Neural progenitor cell (in vitro differentiated cells): ENCODE measurements at places on chromosomes 11 and 22. TPM values are rescaled to one million over a fixed set of nuclear protein-coding genes. Genes with fewer than 3 reads are reported as not detected.

GAL gene
- 1.7 TPM in 1 of 2 replicates, not detected in the other for total RNA-seq

FGF4 gene
- total RNA-seq = 0.22 TPM in 1 of 2 replicates, not detected in the other

HBD gene
- total RNA-seq = not detected in 2 replicates

KRTAP5-10 gene
- total RNA-seq = 0.12 TPM in 1 of 2 replicates, not detected in the other

GRCh38 chr11:59729834-59730233 lies 16.2 kb upstream of the OR10V1 start:
- H3K36me3 ChIP-seq = no peaks in the 10 kb centered on the region
- H3K27me3 ChIP-seq = no peaks in the 10 kb centered on the region
- no peak for DNase-seq
- no peaks in the 10 kb centered on the region for H3K4me1 ChIP-seq
- no peak overlapping the region for H3K4me3 ChIP-seq
- H3K27ac ChIP-seq = no peak overlapping the region

- no peaks in the 10 kb centered on the region for H3K36me3 ChIP-seq
- H3K27ac ChIP-seq = no peak overlapping the region
- DNase-seq = no peak
- no peak overlapping the region for H3K4me3 ChIP-seq
- H3K27me3 ChIP-seq = no peaks in the 10 kb centered on the region
- peaks cover 10% of the 10 kb centered on the region for H3K4me1 ChIP-seq
These were observed 10.8 kb downstream of the LIF start for GRCh38 chr22:30235687-30236170.

GRCh38 chr11:65906602-65907001 lies 6.4 kb upstream of the FOSL1 start:
- H3K4me1 ChIP-seq = no peaks in the 10 kb centered on the region
- DNase-seq = no peak
- H3K27me3 ChIP-seq = peaks cover 80% of the 10 kb centered on the region

- H3K27me3 ChIP-seq = no peaks in the 10 kb centered on the region
- peaks cover 15% of the 10 kb centered on the region for H3K4me1 ChIP-seq
- no peak for DNase-seq
- no peak overlapping the region for H3K4me3 ChIP-seq
- H3K27ac ChIP-seq = no peak overlapping the region
These were observed 12.9 kb downstream of the CSF2RB start for GRCh38 chr22:36926309-36926708.

- no peak for DNase-seq
- H3K4me3 ChIP-seq = no peak overlapping the region
- H3K36me3 ChIP-seq = no peaks in the 10 kb centered on the region
These were observed 7.9 kb upstream of the CYTH4 start for GRCh38 chr22:37274380-37274862.

- H3K27ac ChIP-seq = no peak overlapping the region
- H3K4me1 ChIP-seq = no peaks in the 10 kb centered on the region
- no peak overlapping the region for H3K4me3 ChIP-seq
- peaks cover 53% of the 10 kb centered on the region for H3K27me3 ChIP-seq
These were observed 127.9 kb downstream of the ENTHD1 start for GRCh38 chr22:39765661-39766060.

GRCh38 chr11:849951-850774 lies 7.5 kb downstream of the TSPAN4 start:
- peak; percentile 78 for DNase-seq
- H3K27me3 ChIP-seq = peaks cover 29% of the 10 kb centered on the region
- no peaks in the 10 kb centered on the region for H3K36me3 ChIP-seq
- no peak overlapping the region for H3K27ac ChIP-seq
- H3K4me3 ChIP-seq = peak overlapping the region; percentile 95
- peaks cover 56% of the 10 kb centered on the region for H3K4me1 ChIP-seq

- H3K36me3 ChIP-seq = no peaks in the 10 kb centered on the region
- no peaks in the 10 kb centered on the region for H3K27me3 ChIP-seq
- peak overlapping the region; percentile 96 for H3K4me3 ChIP-seq
- peak overlapping the region; percentile 96 for H3K27ac ChIP-seq
- peak; percentile 98 for DNase-seq
- peaks cover 3% of the 10 kb centered on the region for H3K4me1 ChIP-seq
These were observed 1.7 kb upstream of the TOB2 start for GRCh38 chr22:41448189-41448808.

- H3K4me1 ChIP-seq = no peaks in the 10 kb centered on the region
- no peak for DNase-seq
- H3K27me3 ChIP-seq = no peaks in the 10 kb centered on the region
- H3K27ac ChIP-seq = no peak overlapping the region
- H3K4me3 ChIP-seq = no peak overlapping the region
These were observed 70.8 kb downstream of the PANX1 start for GRCh38 chr11:94199136-94200130.

DNA sequence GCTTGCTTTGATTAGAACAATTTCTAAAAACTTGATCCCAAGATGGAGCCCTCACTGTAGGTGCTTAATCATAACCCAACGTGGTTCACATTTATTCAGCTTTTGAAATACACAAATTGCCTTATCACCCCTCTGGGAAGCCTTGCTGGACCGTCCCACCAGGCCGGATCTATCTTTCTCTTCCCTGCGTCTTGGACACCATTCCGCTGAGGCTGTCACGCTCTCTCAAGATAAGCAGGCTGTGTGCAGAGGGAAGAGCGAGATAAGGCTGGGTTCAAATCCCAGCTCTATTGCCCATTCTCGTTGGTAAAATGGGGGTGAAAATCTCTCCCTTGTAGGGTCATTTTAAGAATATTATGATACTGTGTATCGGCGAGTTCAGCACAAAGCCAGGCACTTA lies 20.5 kb upstream of the TP53I11 start:
- no peaks in the 10 kb centered on the region for H3K27me3 ChIP-seq
- no peak overlapping the region for H3K27ac ChIP-seq
- H3K4me3 ChIP-seq = no peak overlapping the region
- H3K4me1 ChIP-seq = peaks cover 20% of the 10 kb centered on the region

GRCh38 chr11:91773090-91773489 lies 451.5 kb upstream of the FAT3 start:
- no peaks in the 10 kb centered on the region for H3K4me1 ChIP-seq
- H3K4me3 ChIP-seq = no peak overlapping the region
- peak; percentile 53 for DNase-seq
- H3K27me3 ChIP-seq = no peaks in the 10 kb centered on the region
- no peak overlapping the region for H3K27ac ChIP-seq

DNA sequence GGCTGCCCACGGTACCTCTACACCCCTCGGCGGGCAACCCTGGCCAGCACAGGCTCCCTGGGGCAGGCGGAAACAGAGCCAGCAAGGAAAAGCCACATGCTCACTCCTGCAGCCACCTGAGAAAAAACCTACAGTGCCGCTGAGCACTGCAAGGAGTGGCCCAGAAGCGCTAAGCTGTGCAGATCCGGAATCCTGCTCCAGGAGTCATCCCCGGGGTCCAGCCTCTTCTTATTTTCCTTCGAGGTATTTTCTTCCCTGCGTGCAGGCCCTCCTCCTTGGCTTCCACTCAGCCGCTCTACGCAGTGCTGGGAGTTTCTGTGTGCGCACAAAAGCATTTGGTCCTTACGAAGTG lies 81.0 kb downstream of the TRMU start:
- peaks cover 3% of the 10 kb centered on the region for H3K4me1 ChIP-seq
- H3K27ac ChIP-seq = no peak overlapping the region
- H3K36me3 ChIP-seq = no peaks in the 10 kb centered on the region
- H3K4me3 ChIP-seq = no peak overlapping the region
- no peaks in the 10 kb centered on the region for H3K27me3 ChIP-seq
- no peak for DNase-seq

- no peak overlapping the region for H3K4me3 ChIP-seq
- peaks cover 18% of the 10 kb centered on the region for H3K4me1 ChIP-seq
- H3K27ac ChIP-seq = no peak overlapping the region
- DNase-seq = peak; percentile 42
- H3K27me3 ChIP-seq = no peaks in the 10 kb centered on the region
- H3K36me3 ChIP-seq = no peaks in the 10 kb centered on the region
These were observed 47.3 kb downstream of the TENM4 start for GRCh38 chr11:79393362-79394043.

- no peak overlapping the region for H3K4me3 ChIP-seq
- H3K36me3 ChIP-seq = no peaks in the 10 kb centered on the region
- H3K4me1 ChIP-seq = peaks cover 8% of the 10 kb centered on the region
- H3K27ac ChIP-seq = no peak overlapping the region
- H3K27me3 ChIP-seq = no peaks in the 10 kb centered on the region
- no peak for DNase-seq
These were observed 367.6 kb downstream of the TBC1D22A start for GRCh38 chr22:47129902-47130635.

DNA sequence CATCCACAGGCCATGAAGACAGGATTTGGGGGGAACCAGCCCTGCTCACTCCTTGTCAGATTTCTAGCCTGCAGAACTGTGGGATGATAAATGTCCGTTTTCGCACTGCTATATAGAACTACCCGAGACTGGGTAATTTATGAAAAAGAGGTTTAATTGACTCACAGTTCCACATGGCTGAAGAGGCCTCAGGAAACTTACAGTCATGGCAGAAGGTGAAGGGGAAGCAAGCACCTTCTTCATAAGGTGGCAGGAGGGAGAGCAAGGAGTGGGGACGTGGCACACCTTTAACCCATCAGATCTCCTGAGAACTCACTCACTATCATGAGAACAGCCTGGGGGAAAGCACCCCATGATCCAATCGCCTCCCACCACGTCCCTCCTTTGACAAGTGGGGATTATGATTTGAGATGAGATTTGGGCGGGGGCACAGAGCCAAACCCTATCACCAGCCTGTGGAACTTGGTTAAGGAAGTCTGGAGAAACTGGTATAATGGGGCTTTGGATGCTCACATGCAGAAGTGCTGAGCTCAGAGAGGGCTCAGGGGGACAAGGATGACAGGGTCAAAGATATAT lies 50.7 kb downstream of the MYEOV start:
- H3K36me3 ChIP-seq = no peaks in the 10 kb centered on the region
- DNase-seq = no peak
- H3K4me1 ChIP-seq = no peaks in the 10 kb centered on the region
- no peak overlapping the region for H3K27ac ChIP-seq
- no peak overlapping the region for H3K4me3 ChIP-seq

DNA sequence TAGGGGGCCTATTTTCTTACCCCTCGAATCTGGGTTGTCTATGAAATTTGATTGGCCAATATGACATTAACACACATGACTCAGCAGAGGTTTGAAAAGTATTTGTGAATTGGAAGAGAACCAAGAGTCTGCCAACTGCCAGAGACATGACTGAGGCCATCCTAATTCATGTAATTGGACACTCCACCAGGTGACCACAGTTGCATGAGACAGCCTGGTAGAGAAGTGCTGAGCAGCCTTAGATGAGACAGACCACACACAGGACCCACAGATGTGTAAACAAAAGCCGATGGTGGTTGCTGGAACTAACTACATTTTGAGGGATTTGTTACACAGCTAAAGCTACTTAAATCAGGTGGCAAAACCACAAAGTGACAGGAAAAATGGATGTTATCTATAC lies 855 bp upstream of the MS4A5 start:
- H3K27me3 ChIP-seq = no peaks in the 10 kb centered on the region
- DNase-seq = no peak
- no peak overlapping the region for H3K27ac ChIP-seq
- no peak overlapping the region for H3K4me3 ChIP-seq
- H3K36me3 ChIP-seq = no peaks in the 10 kb centered on the region
- no peaks in the 10 kb centered on the region for H3K4me1 ChIP-seq

DNA sequence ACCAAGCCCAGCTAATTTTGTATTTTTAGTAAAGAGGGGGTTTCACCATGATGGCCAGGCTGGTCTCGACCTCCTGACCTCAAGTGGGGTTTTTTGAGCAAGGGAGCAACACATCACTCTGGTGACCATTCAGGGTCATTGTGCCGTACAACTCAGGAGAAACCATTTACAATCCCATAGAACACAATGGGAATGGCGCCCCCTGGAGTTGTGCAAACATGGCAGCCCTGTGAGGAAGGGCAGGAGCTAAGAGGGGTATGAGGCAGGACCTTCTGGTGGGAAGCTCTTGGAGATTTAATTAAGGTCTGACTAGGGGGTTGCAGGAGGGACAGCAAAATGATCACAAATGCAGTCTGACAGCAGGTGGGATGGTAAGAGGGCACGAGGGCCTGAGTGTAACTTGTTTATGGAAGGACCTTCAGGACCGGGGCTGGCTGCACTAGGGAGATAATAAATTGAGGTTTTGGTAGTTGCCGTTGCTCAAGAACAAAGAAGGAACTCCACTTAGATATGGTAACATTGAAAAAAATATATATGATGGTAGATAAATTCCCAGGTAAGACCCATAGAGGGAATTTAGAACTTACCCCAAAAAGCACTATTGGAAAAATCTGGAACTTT lies 9.1 kb upstream of the CSF2RB start:
- H3K27me3 ChIP-seq = peaks cover 3% of the 10 kb centered on the region
- DNase-seq = no peak
- peaks cover 5% of the 10 kb centered on the region for H3K4me1 ChIP-seq
- H3K36me3 ChIP-seq = no peaks in the 10 kb centered on the region
- no peak overlapping the region for H3K4me3 ChIP-seq

GRCh38 chr22:35540595-35541253 lies at the start of gene RASD2:
TSS of gene RASD2 (plus strand) at chr22:35540831. CDS start at chr22:35546810, 5,979 bp downstream.
- no peaks in the 10 kb centered on the region for H3K36me3 ChIP-seq
- peaks cover 65% of the 10 kb centered on the region for H3K27me3 ChIP-seq
- no peak within 1 kb of the TSS for H3K27ac ChIP-seq
- peak within 1 kb of the TSS; percentile 66 for H3K4me3 ChIP-seq
- H3K4me1 ChIP-seq = peaks cover 9% of the 10 kb centered on the region

GRCh38 chr11:73227571-73228211 lies 9.6 kb downstream of the P2RY2 start:
- H3K27me3 ChIP-seq = no peaks in the 10 kb centered on the region
- H3K27ac ChIP-seq = no peak overlapping the region
- DNase-seq = no peak

GRCh38 chr11:8365216-8365941 lies 101.7 kb upstream of the LMO1 start:
- no peaks in the 10 kb centered on the region for H3K27me3 ChIP-seq
- H3K36me3 ChIP-seq = no peaks in the 10 kb centered on the region
- H3K27ac ChIP-seq = no peak overlapping the region
- peaks cover 7% of the 10 kb centered on the region for H3K4me1 ChIP-seq

- DNase-seq = no peak
- H3K27ac ChIP-seq = no peak overlapping the region
- peaks cover 24% of the 10 kb centered on the region for H3K4me1 ChIP-seq
- H3K36me3 ChIP-seq = no peaks in the 10 kb centered on the region
- H3K27me3 ChIP-seq = no peaks in the 10 kb centered on the region
These were observed 93.6 kb downstream of the MTNR1B start for GRCh38 chr11:93063086-93063485.

DNA sequence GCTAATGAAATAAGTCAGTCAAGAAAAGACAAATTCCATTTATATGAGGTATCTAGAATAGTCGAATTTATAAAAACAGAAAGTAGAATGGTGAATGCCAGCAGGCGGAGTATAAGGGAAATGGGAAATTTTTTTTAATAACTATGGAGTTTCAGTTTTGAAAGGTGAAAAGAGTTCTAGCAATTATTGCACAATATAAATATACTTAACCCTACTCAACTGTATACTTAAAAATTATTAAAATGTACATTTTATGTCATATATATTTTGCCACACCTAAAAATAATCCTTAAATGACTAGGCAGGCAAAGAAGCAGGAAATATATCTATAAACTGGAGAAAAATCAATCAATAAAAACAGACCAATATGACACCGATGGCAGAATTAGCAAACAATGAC lies 196.5 kb upstream of the UBASH3B start:
- no peak overlapping the region for H3K4me3 ChIP-seq
- DNase-seq = no peak
- no peak overlapping the region for H3K27ac ChIP-seq
- H3K4me1 ChIP-seq = peaks cover 3% of the 10 kb centered on the region
- H3K36me3 ChIP-seq = no peaks in the 10 kb centered on the region
- H3K27me3 ChIP-seq = no peaks in the 10 kb centered on the region
